HTR-8/SVneo (cell line): ENCODE measurements at places on chromosomes 2 and 18.

- no peak for DNase-seq
Observed at GRCh38 chr2:105929516-105929915, 184.8 kb downstream of the NCK2 start.

- no peak for DNase-seq
Observed at GRCh38 chr18:35142275-35142615, 98.6 kb upstream of the ZNF397 start.

DNA sequence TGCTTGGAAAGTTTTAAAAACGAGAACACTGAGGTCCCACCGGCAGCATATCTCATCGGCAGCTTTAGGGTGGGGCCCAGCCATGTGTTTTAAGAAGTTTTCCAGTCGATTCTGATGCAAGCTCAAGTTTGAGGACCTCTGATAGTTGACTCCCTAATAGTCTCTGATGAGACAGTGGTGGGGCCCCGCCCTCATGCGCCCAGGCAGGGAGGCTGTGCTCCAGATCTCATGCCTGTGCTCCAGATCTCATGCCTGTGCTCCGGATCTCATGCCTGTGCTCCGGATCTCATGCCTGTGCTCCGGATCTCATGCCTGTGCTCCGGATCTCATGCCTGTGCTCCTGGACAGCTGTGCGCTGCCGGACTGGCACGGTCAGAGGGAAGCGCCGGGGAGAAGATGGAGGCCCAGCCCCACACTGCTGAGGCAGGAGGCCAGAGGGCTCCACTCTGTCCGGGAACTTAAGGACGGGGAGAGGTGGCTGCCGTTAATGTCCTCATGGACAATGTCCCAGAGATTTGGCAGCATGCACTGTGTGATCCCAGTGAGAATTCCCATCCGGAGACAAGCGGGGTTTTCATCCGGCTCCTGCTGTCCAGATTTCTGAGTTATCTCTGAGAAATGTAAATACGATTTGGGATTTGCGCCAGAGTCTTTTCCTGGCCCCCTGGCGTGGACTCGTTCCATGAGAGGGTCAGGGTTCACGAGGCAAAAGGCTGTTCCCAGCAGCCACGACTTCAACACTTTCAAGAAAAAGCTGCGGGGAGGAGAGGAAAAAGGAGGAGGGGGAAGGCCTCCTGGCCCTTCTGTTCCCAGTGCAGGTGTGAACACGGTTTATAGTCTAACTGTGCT lies 9.4 kb upstream of the COLEC11 start:
- no peak for DNase-seq

DNA sequence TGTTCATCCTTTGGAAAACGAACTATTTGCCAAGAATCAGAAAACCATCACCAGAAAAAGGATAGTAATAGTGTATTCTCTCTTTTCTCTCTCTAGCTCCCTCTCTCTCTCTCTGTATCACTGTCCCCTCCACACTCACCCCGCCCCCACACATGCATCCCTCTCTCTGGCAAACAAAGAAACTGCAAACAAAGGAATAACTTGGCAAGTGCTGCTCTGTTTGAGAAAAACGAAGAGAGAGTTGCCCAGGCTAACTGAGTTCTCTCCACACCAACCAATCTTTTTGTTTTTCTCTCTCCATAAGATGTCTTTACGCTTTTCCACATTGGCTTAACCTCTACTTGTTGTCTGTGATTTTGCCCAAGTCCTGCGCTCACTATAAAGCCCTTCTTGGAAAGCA lies 316.2 kb downstream of the EPHA4 start:
- no peak for DNase-seq

DNA sequence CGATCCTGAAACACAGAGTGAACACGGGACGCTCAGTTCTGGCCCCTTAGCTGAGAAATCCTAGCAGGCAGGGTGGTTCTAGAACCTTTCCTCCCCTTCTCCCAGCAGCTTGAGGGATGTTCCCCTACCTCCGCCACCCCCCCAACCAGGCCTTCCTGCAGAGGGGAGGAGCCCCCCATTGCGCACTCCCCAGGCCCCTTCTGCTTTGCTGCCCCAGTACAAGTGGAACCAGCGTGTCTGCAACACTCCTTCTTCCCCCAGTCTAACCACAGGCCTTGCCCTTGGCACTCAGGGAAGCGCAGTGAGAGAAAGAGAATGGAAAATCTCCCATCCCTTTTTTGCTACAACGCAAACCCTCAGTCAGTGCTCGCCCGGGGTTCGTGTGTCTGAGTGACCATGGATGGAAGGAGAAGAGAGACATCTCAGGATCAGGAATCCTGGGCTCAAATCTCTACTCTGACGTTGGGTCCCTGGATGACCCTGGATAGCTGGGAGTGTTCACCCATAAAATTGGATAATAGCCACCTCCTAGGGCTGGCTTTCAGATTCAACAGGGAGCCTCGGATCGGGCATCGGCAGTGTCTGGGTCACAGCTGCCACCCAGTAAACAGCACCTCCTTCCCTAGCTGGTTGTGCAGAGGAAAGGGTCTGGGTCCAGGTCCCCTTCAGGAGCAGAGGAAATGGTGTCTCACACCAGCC lies 3.7 kb downstream of the NPPC start:
- no peak for DNase-seq

DNA sequence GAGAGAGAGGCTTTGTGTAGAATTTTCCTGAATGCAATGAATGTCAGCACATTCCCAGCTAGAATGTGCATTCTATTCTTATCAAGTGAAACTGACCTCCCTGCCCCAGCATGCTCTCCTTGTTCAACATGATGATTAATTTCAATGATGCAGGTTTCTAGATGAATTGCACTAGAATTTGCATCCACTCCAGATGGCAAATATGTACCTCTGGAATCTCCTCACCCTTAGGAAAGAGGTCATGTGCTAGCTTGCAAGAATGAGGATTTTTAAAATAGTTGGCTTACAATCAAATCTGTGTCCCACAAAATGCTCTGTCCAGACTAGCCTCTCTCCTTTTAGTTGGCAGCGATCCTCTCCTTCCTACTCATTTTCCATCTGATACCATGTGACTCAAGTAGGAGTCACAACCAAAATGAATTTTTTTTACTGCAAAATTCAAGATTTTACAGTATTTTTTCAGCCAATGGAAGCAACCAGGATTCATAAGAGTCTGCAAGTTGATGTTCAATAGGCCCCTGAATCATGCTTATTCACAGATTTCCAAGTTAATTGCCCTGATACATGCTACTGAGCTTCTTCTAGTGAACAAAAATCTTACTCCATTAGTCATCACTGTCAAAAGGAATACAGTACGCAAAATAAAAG lies 21.0 kb upstream of the STAT4 start:
- DNase-seq, result peak; percentile 57

DNA sequence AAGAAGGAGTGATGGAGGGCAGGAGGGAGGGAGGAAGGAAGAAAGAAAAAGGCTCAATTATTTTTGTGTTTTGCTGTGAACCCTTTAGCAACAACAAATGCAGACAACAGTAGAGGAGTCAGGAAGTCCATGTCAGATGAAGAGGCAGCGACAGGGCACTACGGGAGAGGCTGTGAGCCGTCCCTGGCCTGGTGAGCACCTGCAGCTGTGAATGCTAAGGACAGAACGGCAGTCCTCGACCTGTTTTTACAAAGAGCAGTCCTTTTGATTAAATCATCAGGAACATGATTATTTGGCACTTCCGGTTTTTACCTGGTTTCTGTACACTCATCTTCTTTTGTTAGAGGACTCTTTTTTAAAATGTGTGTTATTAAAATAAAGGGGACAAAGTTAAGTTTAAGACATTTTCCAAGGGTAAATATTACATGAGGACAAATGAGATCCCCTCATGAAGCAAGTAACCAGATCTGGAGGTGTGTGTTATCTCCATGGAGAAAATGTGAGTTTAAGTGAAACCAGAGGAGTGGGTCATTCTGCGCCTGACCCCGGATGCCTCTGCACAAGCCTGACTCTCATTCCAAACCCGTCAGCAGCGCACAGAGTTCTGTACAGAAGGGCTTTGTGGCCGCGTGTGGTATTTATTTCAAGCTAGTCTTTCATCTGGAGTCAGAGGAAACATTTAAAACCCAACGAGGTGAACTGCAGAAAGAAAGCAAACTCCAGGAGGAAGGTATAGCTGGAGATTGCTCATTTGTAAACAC lies 492.5 kb downstream of the SOX11 start:
- no peak for DNase-seq

- no peak for DNase-seq
Observed at GRCh38 chr2:170503971-170504809, 210.9 kb upstream of the SP5 start.

GRCh38 chr18:54880395-54881105 lies 52.3 kb downstream of the RAB27B start:
- peak; percentile 1 for DNase-seq

- no peak for DNase-seq
Observed at GRCh38 chr18:54155412-54155811, 69.1 kb downstream of the MBD2 start.

- DNase-seq, result no peak
Observed at GRCh38 chr2:224040753-224041152, 1.7 kb upstream of the SERPINE2 start.

GRCh38 chr2:236303935-236304334 lies 39.7 kb upstream of the ASB18 start:
- no peak for DNase-seq

- DNase-seq, result no peak
Observed at GRCh38 chr18:6289843-6290242, 124.9 kb downstream of the L3MBTL4 start.

DNA sequence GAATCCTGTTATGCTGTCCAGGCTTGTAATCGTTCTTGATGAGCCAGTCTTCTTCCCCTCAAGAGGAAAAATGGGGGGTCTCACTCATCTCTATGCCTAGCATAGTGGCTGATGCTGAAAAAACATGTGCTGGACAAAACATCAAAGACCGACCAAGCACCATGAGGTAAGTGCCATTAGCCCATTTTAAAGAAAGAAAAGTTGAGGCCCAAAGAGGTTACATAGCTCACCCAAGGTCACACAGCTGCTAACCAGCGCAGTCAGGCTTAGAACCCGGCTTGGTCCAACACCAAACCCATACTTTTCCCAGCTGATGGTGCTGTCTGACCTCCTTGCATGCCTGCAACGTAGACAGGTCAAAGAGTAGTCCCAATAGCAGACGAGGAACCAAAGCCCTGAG lies 156.4 kb downstream of the INHBB start:
- no peak for DNase-seq
